NCI-H1694 (cell line): ENCODE measurements at places on chromosomes 1 and 21.

DNA sequence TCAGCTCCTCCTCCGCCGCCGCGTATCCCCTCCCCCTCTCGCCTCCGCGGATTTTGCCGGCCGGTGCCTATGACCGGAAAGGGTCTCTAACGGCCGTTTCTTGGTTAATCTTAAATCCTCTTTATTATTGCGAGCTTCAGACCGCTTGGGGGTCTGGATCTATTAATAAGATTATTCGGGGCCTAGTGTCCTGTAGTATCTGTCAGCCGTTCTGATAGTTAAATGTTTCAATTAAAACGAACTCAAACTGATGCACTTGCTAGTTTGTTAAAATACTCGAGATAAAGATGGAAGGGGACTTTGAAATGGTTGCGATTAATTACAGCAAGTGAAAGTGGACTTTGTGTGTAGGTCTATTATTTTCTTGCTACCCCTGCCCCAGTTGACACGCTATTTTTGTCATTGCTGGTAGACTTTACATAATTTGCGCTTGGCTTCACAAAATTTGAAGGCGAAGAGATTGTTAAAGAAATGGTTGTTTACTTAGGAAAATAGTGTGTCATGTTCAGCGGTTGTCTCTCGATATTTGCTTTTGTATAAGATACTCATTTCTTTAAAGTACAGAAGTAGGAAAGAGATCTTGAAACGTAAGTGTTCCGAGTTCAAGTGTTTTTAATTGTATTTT lies 779 bp downstream of the SON start:
- no peak for DNase-seq

GRCh38 chr1:59520827-59521418 lies 224.0 kb downstream of the FGGY start:
- no peak for DNase-seq

DNA sequence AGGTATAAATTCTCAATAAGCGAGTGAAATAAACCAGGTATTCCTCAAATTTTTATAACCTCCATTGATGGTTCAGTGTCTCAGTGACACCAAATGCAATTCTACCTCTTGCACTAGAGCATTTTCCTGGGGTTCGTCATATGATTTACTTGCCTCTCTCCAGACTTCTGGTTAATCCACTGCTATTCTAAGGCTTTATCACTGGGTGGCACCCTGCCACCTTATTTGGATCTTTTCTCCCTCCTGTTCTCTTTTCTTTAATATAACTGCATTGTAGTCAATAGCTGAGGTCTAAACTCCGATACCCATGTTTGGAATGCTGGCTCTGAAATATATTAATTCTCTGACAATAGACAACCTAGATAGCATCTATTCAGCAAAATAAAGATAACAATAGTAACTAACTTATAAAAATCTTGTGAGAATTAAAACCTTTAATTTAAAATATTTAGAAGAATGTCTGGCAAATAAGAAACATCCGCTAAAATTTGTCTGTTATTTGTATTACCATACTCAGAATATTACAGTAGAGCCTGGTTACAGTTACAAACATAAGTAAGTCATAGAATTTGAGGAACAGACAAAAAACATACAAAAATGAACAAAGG lies 436.4 kb downstream of the PLA2G4A start:
- peak; percentile 76 for DNase-seq

DNA sequence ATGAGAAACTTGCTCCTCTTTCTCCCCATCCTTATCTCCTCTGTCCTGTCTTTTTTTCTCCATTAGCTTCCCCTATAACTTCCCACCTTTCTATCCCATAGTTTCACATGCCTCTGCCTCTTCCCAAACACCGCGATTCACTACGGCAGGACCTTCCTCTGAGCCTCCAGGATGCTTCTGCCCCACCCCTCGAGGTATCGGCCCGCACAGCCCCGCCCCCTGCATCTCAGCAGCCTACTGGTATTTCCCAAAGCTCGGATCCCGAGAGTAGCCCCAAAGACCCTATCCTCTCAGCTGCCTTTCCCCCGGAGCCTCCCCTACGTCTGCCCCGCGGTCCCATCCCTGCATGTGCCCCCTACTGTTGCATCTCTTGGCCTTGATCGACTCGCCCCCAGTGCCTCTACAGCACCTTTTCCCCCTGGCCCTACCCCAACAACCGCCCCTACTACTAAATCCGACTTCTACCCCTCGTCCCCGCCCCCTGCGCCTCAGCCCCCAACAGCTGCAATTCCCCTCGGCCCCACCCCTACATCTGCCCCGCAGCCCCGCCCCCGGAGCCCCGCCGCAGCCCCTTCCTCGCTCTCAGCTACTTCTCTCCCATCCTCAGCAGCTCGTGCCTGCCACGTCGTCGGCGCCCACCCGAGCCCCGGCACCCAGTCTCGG lies 512 bp downstream of the PIAS3 start:
- DNase-seq = peak; percentile 53

GRCh38 chr1:151436985-151437384 lies 22.3 kb downstream of the POGZ start:
- DNase-seq = no peak

DNA sequence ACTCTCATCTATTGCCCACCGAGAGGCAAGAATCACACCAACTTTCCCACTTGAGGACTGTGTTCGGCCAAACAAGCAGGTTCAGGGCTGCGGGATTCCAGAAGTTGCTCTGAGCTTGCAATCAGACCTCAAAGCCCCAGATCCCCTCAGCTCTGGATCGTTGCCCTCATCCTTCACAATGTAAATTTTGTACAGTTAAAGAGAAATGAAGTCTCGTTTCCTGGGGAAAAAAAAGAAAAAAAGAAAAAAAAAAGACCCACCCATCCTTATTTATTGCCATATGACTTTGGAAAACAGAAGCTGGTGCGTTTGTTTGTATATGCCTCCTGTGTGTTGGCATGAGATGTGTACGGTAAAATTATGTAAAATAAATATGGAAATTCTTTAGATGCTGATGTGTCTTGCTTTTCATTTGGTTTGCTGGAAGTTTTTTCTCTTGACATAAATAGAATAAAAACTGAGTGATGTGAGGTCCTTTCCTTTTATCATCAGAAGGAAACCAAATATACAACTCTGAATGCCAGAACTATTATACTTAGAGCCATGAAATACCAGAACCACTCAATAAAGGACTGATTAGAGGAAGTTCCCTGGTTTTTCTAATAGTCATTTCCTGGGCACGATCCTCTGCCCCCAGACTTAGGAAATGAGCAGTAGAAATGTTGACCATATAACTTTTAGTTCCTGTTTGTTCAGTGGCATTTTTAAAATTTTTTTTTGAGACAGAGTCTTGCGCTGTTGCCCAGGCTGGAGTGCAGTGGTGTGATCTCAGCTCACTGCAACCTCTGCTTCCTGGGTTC lies 48.7 kb downstream of the LHX4 start:
- no peak for DNase-seq

DNA sequence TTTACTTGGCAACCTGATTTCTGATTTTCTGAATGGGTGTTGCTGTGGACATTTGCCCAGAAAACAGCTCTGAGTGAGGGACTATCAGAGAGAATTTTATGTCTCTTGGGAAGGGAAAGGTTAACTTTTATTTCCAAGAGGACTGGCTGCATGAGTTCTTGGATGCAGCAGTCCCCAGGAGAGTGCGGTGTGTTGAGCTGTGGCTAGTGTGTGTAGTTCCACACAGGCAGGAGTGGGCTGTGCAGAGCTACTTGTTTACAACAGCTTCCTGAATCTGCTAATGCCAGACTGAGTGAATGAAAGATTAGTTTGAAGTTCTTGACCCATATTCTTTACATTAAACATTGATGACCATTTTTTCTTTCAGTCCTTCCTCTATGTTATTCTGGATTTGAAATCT lies 41.0 kb upstream of the APOBEC4 start:
- no peak for DNase-seq

- DNase-seq = peak; percentile 52
These were observed 52.0 kb downstream of the SLC9A1 start for GRCh38 chr1:27102707-27103468.

- DNase-seq = no peak
These were observed 28.5 kb downstream of the DENND2C start for GRCh38 chr1:114641377-114641776.

DNA sequence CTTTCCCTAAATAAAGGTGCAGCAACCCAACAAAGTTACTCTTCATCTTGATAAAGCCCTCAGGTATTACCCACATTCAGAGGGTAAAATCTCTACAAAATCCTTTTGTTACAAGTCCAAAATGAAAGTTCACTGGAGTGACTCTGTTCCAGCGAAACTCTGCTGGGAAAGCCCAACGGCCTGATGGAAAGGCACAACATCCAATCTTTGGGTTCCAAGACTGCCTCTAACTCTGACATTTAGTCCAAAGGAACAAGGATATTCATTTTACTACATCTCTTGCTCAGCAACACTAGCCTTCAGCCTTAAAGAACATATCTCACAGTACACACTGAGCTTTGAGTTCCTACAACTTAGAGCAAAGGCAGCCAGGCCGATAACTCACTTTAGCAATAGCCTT lies 42.1 kb downstream of the TGFBR3 start:
- no peak for DNase-seq

GRCh38 chr1:77319036-77319705 lies 37.4 kb downstream of the AK5 start:
- no peak for DNase-seq

- DNase-seq = no peak
These were observed 19.9 kb downstream of the ADORA1 start for GRCh38 chr1:203147376-203147775.

GRCh38 chr1:79193211-79194079 lies 186.9 kb upstream of the ADGRL4 start:
- DNase-seq = no peak

DNA sequence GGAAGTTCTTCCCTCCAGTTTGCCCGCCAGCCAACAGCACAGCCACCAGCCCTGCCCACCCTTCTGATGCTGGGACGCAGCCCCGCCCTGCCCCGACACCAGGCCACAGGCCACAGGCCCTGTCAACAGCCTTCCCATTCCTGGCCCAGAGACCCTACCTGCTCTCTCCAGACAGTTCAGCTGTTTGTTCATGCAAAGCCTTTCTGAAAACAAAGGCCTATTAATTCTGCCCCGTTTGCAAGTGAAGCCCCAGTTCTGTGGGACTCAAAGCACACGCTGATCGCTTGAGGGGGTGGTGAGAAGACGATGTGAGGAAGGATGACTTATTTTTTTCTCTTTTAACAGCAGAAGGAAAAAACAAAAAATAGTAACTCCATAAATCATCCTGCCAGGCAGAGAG lies 55.4 kb upstream of the KIF26B start:
- DNase-seq = no peak

- no peak for DNase-seq
These were observed 39.6 kb upstream of the LBR start for GRCh38 chr1:225467193-225468020.

- DNase-seq = no peak
These were observed 305 bp upstream of the RPS6KC1 start for GRCh38 chr1:213050745-213051126.

- no peak for DNase-seq
These were observed 24.6 kb upstream of the TRABD2B start for GRCh38 chr1:48021792-48022191.

DNA sequence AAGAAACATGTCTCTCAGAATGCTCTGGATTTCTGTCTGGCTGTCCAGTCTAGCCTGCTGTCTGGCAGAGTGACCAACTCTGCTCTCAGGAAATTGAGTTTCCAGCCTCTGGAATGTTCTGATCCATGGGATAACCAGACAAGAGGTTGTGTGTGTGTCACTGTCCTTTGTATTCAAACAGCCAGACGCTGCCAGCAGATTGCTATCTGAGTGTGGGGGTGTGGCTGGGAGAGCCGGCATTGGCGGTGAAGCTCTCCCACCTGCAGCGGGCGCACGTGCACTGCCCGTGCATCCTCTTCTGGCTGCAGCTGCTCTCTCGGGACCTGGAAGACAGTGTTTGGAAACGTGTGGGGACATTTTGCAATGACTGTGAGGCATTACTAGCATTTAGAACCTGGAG lies 26.1 kb downstream of the PKP1 start:
- peak; percentile 67 for DNase-seq

DNA sequence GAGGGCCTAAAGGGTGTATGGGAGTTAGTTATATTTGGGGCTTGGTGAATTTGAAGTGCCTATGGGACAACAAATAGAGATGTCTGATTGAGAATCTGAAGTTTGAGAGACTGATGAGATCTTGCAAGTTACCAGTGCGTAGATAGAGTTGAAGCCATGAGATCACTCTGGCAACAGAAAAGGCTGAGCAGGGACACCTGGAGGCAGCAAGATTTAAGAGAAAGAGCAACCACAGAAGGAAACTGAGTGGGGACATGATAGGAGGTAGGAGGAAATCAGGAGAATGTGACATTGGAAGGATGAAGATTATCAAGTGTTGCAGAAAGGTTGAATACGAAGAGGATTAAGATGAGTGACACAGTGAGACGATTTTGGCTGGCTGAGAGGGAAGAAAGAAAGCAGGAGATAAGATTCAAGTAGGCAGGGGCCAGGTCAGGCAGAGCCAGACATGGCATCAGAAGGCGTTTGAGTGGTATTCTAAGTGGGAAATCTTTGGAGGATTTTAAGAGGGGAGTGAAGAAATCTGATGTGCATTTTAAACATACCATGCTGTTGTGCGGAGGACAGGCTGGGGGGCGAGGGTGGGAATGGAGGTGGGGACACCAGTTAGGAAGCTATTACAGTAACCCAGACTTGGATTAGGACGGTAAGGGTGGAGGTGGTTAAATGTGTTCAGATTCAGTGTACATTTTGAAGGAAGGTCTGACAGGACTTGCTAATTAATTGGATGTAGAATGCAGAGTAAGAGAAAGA lies 3.0 kb upstream of the MPL start:
- no peak for DNase-seq

GRCh38 chr1:237386362-237387143 lies 344.6 kb downstream of the RYR2 start:
- DNase-seq = peak; percentile 44

DNA sequence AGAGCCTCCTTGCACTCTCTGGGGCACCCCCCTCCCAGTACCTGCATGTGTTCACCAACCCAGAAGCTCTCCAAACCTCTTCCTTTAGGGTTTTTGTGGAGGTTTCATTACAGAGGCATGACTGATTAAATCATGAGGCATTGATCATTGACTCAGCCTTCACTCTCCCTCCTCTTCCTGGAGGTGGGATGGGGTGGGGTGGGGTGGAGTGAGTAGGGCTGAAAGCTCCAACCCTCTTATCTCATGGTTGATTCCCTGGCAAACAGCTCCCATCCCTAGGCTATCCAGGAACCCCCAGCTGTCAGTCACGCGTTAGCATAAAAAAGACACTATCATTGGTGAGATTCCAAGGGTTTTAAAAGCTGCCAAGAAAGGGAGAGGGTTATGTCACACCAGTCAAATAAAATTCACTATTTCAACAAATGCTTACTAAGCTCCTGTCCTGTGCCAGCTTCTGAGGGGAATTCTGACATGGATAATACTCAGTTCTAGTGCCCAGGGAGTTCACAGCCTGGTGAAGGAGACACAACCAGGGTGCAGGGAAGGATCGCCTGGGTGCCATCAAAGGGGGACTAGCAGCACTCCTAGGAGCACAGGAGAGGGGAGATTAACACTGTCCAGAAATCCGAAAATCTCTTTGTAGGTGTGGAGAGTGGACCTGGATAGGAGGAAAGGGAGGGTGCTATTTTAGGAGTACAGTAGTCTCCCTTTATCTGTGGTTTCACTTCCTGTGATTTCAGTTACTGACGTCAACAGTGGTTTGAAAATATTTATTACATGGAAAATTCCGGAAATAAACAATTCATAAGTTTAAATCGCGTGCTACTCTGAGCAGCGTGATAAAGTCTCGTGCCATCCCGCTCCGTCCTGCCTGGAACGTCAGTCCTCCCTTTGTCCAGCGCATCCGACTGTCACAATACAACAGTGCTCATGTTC lies 6.8 kb upstream of the IL24 start:
- no peak for DNase-seq
